ENCODE measurements at places on chromosomes 1 and 21.

- no peak for DNase-seq
Measured at GRCh38 chr1:55235722-55236121, 20.6 kb upstream of the USP24 start.

DNA sequence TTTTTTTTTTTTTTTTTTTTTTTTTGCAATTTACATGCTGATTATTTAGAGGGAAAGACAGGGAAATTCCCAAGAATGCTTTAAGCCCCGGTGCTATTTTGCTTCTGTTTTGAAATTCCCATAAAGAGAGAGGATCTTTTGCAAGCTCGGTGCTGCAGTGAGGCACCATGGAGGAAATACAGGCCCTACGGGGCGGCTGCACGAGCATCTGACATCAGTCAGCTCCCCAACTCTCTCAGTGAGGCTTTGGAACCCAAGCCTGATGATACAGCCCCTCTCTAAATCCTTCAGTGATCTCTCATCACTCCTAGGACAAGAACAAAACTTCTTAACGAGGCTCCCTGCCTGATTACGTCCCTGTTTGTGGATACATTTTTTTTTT is 791 bp upstream of the CHI3L1 start:
- DNase-seq: no peak

DNA sequence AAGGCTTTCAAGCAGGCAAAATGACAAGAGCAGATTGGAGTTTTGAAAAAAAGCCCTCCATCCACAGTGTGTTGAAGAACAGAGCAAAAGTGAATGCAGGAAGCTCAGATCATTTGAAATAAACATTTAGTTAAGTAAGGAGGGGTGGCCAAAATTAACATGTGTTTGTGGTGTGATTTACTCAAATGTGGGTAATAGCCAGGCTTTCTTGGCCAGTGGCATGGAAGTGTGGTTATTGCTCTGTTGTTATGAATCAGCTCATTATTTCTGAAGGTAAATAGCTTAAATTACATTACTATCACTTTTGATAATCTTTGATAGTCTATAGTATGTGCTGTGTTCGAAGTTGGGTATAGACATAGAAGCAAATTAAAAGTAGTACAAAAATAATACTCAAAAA is 485.9 kb downstream of the LMO4 start:
- DNase-seq: no peak

DNA sequence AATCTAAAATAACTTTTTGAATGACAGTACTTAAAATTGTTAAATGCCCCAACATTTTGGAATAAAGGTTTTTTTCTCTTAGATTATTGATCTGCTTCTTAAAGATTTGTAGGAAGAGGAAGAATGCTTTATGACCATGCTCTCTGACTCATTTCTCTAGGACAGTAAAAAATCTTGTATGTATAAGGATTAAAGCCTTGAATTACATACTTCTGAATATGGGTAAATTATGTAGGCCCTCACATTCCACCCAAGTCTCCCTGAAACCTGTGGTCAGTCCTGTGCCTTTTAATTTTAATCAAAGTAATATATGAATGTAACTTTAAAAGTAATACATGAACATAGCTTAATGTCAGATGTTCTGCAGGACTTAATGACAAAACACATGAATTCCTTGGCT is 50.5 kb downstream of the ABCD3 start:
- DNase-seq: no peak

- DNase-seq: no peak
Measured at GRCh38 chr1:191905781-191906180, 252.5 kb upstream of the RGS18 start.

DNA sequence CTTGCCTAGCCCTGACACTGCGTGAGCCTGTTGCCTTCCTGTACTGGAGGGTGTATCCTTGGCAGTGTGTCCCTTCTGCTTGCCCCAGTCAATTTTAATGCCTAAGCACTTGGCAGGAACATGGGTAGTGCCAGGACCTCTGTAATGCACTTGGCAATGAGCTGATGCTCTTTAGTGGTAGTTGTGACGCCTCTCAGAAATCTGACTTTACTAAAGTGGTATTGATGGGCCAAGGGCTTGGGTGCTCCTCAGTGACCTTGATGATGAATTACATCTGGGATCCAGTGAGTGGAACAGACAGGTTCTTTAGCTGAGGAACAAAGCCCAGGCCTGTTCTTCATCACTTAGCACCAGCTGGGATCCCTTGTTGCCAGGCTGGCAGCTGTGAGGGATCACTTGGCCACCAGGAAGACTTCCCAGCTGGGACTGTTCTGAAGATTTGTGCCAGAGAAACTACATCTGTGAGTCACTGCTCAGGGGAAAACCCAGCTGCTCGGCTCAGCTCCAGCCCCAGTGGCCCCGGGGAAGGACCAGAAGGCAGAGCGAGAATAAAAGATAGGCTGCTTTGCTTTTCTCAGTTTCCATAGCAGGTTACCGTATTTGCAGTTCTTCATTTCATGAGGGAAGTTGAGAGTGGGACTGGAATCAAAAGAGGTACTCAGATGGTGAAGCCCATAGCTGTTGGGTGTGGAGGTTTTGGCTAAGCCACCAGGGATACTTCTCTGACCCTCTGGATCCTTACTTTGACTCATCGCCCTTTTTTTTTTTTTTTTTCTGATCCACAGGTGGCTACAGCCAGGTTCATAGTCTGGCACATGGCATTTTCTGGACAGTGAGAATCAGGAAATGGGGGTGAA is 28.5 kb upstream of the KCNA2 start:
- DNase-seq: no peak

DNA sequence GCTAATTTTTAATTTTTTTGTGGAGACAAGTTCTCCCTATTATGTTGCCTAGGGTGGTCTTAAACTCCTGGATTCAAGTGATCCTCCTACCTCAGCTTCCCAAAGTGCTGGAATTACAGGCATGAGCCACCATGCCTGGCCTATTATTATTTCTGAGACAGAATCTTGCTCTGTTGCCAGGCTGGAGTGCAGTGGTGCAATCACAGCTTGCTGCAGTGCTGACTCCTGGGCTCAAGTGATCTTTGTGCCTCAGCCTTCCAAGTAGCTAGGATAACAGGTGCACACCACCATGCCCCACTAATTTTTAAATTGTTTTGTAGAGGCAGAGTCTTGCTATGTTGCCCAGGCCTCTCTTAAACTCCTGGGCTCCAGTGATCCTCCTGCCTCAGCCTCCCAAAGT is 196.3 kb downstream of the CAMTA1 start:
- DNase-seq: no peak

- no peak for DNase-seq
Measured at GRCh38 chr1:201364808-201365105, 12.7 kb downstream of the TNNT2 start.

Measured in NCI-H774 (cell line).